Kidney glomerular epithelial cell (primary cell): ENCODE measurements at places on chromosomes 5 and 9.

GRCh38 chr5:16418471-16418922 is 47.1 kb downstream of the ZNF622 start:
- no peak for DNase-seq

GRCh38 chr5:28390341-28390740 is 1352.0 kb upstream of the CDH9 start:
- DNase-seq, result no peak

DNA sequence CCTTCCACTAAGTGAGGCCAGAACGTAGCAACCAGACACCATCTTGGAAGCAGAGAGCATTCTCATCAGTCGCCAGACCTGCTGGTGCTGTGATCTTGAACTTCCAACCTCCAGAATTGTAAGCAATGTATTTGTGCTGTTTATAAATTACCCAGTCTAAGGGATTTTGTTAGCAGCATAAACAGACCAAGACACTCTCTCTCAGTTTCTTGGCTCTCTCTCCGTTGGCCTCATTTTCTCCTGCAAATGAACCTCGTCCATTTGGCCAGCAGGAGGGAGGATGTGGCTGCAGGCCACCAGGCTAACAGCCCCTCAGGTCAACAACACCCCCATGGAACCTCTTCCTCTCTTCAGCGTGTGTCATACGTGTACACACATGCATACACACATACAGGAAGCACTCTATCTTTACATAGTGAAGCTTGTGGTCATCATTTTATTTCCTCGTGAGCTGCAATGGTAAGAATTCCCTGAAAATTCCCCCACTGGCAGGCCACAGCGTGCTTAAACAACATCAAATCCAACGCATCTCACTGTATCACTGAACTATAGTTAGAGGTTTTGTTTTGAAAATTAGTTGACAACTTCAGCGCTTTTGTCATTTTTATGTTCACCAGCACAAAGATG is 62.8 kb upstream of the PPP1R26 start:
- DNase-seq, result no peak

GRCh38 chr9:3177146-3177761 is 333.4 kb upstream of the PUM3 start:
- no peak for DNase-seq

DNA sequence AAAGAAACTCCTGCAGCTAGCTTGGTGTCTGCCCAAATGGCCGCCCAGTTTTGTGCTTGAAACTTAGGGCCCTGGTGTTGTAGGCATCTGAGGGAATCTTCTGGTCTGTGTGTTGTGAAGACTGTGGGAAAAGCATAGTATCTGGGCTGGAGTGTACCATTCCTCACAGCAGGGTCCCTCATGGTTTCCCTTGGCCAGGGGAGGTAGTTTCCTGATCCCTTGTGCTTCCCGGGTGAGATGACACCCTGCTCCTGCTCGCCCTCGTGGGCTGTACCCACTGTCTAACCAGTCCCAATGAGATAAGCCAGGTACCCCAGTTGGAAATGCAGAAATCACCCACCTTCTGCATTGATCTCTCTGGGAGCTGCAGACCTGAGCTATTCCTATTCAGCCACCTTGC is 182.8 kb downstream of the GDNF start:
- no peak for DNase-seq

- no peak for DNase-seq
Observed at GRCh38 chr5:175384724-175385552, 59.0 kb downstream of the DRD1 start.

DNA sequence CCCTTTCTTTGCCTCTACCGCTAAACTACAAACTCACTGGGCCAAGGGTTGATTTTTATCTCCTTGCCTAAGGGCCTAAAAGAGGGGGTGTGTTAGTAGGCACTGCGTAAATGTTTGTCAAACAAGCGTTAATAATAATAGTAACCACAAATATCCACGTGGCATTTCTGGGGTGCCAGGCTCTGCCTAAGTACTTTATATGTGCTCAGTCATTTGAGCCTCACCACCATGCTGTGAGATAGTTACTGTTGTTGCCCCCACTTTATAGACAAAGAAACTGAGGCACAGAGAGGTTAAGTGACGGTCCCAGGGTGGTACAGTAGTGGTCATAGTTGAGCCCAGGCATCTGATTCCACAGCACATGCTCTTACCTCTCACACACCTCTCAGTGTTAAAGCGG is 52.4 kb downstream of the ERGIC1 start:
- DNase-seq, result no peak

GRCh38 chr9:29211580-29212396 is 1638.5 kb upstream of the C9orf72 start:
- DNase-seq, result no peak

GRCh38 chr9:88993871-88994460 is 2.7 kb downstream of the S1PR3 start:
- no peak for DNase-seq

GRCh38 chr9:125659954-125660353 is 47.1 kb downstream of the MAPKAP1 start:
- no peak for DNase-seq

DNA sequence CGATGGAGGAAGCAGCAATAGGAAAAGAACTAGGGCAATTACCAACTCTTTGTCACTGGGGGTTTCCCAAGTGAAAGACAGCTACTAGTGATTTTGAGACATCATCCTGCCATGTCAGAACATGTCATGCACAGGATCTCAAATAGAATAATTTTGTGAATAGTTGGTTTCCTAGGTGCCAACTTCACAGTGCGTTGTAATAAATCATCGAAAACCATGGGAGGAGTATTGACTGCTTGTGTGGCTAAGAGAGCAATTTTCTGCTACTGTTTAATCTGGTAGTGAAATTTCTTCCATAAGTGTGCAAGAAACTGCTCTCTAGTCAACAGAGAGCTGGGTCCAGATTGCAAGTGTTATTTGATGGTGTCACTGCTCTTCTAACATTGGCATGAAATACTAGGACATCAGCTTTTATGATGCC is 168.6 kb downstream of the NNT start:
- no peak for DNase-seq

- peak; percentile 9 for DNase-seq
Observed at GRCh38 chr9:80664327-80665210, 1024.8 kb downstream of the TLE1 start.

DNA sequence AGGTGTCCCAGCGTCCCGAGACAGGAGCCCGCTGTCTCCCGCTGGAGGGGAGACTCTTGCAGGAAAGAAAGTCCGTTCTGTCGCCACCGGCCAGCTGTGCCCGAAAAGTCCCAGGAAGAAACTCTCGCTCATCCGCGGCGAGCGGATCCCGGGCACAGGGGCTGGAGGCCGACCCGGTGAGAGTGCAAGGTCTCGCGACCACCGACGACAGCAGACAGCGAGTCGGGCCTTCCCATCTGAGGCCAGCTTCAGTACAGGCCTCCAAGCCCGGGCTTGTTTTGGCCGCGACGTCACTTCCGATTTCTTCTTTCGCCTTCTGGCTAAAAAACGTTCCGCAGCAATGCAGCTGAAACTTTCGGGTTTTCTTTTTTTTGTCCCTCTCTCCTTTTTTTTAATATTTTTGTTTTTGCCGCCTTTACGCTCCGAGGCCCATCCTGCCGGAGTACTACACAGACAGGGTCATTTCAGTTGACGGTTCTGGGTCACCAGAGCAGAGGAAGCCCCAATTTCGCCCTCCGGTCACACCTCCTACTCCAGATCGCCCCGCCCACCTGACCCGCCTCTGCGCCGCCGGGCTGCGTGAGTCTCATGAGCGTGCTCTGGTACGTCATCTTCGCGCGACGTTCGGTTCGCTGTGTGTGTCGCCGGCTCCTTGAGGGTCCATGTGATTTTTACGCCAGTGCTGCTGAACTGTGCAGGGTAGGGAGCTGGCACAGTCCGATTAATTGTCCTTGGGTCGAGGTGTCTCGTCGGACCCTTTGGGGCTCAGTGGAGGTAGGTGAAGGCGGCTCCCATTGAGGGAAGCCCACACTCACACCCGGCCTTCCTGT is at the start of the genes ANKRA2 and UTP15:
TSS of gene ANKRA2 (minus strand) at position 501 of the 830 bp plus-strand sequence. CDS start 2,758 bp downstream, outside the sequence.
TSS of gene UTP15 (plus strand) at position 605 of the 830 bp plus-strand sequence. CDS start 1,602 bp downstream, outside the sequence.
- DNase-seq, result peak; percentile 96

GRCh38 chr5:151799407-151799806 is 27.7 kb downstream of the G3BP1 start:
- DNase-seq, result no peak

GRCh38 chr5:93741136-93741811 is at the start of gene POU5F2:
Gene POU5F2, minus strand, starts transcription at chr5:93741600. Its CDS starts 37 bp downstream, at chr5:93741563.
- no peak for DNase-seq

DNA sequence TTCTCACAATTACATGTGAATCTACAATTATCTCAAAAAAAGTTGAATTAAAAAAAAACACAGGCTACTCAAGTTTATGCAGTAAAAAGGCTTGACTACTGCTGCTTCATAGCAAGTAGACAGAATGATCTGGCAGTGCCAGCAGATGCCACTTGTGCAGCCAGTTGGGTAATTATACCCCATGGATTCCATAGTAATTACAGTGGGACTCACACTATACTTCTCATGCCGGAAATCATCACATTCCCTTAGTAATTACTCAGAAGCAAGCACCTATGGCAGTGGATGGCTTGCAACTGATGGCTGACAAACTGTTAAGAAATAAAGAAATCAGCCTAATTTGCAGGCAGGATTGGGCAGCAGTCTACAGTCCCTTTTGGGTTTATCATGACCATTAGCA is 463.2 kb upstream of the KLF4 start:
- no peak for DNase-seq

DNA sequence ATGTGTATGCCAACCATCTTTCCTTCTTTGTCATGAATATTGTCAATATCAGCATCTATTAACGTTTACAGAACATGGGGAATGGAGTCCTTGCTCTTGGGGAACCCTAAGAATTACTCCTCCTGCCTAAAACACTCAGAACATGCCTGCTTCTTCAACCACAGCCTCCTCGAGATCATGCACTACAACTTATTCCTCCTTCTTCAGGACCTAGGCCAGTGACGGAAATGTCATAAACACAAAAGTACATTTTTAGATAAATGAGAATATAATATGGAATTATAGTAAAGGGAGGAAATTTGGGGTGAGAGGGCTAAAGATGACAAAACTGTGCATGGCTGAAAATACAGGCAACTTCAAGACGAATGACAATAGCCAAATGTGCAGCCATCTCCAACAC is 3.1 kb upstream of the IFNK start:
- no peak for DNase-seq

- DNase-seq, result no peak
Observed at GRCh38 chr5:82534986-82535385, 256.8 kb upstream of the RPS23 start.

DNA sequence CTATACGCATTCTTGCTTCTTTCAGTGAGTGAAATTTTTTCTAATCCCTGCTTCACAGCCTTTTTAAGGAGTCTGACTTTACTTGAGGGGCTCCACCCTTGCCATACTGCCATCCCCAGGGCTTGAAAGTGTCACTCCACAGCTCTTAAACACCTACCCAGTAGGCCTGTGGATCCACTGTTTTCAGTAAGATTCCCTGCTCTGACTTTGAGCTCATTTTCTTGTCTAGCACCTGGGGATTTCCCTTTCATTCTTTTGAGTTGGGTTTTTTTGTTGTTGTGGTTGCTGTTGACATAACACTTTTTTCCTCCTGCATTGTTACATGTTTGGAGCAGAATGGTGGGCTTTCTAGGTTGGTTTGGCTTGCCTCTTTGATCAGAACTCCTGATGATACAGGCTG is 23.6 kb downstream of the SREK1IP1 start:
- DNase-seq, result no peak

GRCh38 chr9:134396258-134396742 is 70.0 kb downstream of the RXRA start:
- no peak for DNase-seq

DNA sequence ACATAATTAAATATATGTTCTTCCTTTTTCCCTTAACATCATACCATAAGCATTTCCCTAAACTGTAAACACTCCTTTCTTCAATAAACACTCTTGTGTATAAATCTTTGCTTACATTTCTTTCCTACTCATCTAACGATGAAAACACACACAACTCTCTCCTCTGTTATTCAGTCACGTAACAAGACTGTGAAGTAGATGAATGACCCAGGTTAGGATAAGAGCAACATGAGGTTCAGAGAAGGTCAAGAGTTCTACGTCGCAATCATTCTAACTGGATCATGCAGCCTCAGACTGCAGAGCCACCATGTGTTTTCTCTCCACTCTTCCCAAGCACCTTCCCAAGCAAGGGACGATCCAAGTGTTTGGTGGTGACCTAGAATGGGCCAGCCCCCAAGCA is 70.5 kb upstream of the SPTLC1 start:
- no peak for DNase-seq

- no peak for DNase-seq
Observed at GRCh38 chr9:21527579-21527978, 45.5 kb upstream of the IFNE start.

- no peak for DNase-seq
Observed at GRCh38 chr5:121108725-121109124, 644.6 kb downstream of the PRR16 start.

GRCh38 chr9:127021664-127022363 is 100.6 kb downstream of the ANGPTL2 start:
- DNase-seq, result no peak

DNA sequence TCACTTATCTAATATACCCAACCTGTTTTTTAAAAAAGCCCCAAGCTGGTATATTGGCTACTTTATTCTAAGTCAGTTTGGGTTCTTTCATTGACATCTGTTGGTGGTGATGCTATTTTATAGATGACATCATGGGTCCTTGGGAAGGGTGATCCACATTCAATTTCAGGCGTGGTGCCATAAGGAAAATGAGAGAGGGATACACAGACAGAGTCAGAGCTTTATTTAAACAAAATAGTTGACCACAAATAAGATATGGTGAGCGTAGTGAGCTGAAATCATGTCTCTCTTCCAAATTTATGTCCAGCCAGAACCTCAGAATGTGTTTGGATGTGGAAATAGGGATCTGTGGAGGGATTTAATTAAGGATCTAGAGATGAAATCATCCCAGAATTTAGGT is 302.4 kb downstream of the MAT2B start:
- DNase-seq, result no peak

GRCh38 chr9:75937521-75938258 is 47.2 kb downstream of the PCSK5 start:
- no peak for DNase-seq

GRCh38 chr5:172747471-172747870 is 23.5 kb downstream of the DUSP1 start:
- DNase-seq, result no peak

DNA sequence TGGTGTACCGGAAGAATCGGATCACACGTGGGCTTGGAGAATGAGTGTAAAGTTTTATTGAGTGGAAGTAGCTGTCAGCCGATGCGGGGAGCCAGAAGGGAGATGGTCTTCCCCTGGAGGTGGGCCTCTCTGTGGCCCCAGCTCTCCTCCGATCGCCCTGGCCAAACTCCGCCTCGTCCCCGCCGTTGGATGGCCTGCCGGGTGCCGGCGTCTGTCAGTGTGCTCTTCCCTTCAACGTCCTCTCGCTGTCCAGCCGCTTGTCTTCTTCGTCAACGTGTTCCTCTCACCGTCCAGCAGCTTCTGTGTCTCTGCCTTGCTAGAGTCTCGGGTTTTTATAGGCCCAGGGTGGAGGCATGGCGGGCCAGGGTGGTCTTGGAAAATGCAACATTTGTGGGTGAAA is 27.6 kb upstream of the TMEM215 start:
- DNase-seq, result no peak

DNA sequence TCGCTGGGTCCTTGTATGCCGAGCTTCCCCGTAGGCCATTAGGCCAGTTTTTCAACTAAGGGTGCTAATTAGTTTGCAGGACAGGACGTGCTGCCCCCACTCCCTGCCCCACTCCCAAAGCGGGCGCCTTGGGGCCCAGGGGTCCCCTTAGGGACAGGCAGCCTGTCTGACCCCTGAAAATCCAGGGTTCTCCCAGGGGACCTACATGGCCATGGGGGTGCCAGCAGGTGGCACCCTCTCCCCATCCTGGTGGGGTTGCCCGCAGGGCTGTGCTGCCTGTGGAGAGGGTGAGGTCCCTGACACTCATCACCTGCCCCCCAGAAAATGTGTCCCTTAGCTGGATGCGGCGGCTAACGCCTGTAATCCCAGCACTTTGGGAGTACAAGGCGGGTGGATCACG is 8.5 kb upstream of the CCDC187 start:
- DNase-seq, result peak; percentile 7

- DNase-seq, result no peak
Observed at GRCh38 chr9:93268551-93269314, 84.8 kb downstream of the WNK2 start.
